ENCODE measurements at places on chromosomes 6 and 20. TPM values are rescaled to one million over a fixed set of nuclear protein-coding genes. Genes with fewer than 3 reads are reported as not detected.

DNA sequence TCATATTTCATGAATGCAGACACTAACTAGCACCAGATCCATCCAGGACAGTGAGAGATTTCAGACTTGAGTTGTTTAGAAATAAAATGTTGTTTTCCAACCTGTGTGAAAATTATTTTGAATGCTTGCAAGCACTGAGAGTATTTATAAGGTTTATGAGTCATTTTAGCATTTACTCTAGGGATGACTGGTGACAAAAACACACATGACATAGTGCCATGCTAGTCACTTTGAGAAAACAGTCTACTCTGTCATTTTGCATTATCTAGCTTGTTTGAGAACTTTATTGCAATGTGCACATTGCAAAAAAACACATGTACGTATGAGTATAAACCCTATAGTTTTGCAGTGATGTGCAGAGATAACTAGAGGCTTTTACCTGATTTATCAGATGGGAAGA is 456.6 kb downstream of the LMBRD1 start:
- DNase-seq: no peak

DNA sequence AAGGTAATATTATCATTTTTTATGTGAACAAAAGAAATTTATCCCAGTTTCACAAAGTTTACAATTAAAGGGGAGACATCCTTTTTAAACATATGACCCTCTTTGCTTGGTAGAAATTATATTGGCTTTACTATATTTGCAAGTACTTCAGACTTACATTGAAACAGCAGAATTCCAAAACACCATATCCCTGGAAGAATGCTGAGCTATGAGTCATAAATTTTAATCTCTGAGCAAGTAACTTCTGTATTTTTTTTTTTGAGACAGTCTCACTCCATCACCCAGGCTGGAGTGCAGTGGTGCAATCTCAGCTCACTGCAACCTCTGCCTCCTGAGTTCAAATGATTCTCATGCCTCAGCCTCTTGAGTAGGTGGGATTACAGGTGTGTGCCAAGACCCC is 240.4 kb downstream of the TBC1D32 start:
- no peak for DNase-seq

GRCh38 chr6:107727096-107727757 is 96.9 kb downstream of the SCML4 start:
- no peak for DNase-seq

GRCh38 chr6:41618598-41618997 is 19.7 kb upstream of the MDFI start:
- no peak for DNase-seq

GRCh38 chr6:72825315-72825911 is 203.5 kb downstream of the KCNQ5 start:
- no peak for DNase-seq

DNA sequence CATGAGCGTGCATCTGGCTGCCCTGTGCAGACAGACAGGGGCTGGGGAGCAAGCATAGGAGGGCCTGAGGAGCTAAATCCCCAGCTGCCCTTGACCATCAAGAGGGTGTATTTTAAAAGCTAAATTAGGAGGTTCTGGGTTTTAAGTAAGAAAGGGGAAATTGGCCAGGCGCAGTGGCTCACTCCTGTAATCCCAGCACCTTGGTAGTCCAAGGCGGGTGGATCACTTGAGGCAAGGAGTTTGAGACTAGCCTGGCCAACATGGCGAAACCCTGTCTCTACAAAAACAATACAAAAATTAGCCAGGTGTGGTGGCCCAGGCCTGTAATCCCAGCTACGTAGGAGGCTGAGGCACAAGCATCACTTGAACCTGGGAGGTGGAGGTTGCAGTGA is 27.8 kb downstream of the SERPINB6 start:
- no peak for DNase-seq

DNA sequence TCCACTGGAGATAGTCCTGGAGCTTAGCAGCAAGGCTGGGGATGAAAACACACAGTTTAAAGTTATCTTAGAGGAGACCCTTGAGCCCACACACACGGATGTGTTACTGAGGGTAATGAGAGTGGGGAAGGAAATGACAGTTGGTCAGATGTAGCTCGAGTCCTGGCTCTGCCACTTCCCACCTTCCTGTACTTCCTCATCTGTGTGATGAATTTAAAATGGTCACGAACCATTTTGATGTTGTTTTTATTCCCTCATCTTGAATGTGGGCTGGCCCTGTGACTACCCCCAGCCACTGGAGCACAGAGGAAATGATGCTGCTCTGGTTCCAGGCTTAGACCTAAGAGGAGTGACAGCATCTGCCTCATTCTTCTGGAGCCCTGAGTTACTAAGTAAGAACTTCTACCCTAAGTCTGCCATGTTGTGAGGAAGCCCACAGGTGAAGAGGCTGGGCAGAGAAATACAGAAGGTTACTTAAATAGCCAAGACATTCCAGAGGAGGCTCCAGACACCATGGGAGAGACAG is 141.2 kb downstream of the NRN1 start:
- no peak for DNase-seq

- DNase-seq: no peak
Observed at GRCh38 chr6:128663238-128663637, 142.8 kb upstream of the PTPRK start.

DNA sequence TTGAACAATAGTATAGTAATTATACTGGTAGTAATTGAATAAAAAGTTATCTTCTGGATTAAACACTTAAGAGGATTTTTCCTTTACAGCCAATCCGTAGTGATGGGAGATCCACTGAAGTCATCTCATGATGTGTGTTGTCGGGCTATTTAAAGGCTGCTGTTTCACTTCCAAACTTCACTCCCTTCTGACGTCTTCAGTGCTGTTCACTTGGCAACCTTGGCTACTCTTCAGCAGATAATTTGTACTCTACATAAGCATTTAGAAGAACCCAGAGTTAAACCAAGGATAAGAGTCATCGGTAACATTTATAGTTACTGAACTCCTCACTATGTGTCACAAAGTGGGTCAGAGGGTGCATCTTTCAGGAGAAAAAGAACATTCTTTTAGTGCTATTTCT is 179.1 kb upstream of the EYA4 start:
- no peak for DNase-seq

DNA sequence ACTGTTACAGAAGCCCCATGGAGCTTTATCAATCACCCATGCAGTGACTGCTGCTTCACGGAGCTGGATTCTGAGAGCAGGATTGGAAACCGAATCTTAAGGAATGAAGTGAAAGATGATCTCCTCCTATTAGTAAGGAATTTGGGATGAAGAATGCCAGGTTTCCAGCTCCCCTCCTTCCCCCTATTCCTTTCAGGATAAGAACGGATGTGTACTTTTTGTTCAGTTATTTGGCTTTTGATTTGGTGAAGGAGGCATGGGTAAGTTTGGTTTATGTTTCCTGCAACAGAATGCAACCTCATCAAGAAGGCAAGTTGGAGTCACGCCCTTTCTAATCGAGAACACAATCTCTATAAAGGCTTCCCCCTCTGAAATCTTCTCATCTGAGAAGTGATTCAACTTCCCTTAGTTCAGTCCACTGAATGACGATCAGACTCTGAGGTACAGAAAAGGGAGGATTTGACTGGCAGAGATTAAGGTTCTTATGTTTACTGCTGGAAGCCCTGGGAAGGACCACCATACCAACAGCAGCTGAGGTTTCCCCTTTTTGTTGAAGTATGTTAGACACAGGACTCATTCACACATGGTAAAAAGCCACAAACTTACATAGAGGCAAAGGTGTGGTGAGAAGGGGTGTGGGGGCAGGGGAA is 5.5 kb downstream of the ELMO2 start:
- DNase-seq: no peak

GRCh38 chr20:44495802-44496481 is 20.3 kb downstream of the TTPAL start:
- DNase-seq: no peak

DNA sequence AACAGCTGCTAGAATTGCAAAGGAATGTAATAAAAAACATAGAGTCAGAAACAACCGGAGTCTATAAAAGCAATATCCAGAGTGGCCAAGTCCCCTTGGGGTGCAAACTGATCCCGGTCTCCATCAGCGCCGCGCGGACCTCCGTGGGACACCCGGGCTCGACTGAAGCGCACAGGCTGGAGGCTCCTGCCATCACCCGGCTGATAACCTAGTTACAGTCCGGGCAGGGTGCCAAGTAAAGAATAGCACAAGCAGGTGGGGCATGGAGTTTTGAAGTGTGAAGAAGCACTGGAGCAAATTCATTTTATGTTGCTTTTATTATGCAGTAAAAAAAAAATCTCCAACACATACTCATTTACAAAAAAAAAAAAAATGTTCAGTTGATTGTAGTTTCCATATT is 205.1 kb upstream of the GMDS start:
- DNase-seq: no peak

DNA sequence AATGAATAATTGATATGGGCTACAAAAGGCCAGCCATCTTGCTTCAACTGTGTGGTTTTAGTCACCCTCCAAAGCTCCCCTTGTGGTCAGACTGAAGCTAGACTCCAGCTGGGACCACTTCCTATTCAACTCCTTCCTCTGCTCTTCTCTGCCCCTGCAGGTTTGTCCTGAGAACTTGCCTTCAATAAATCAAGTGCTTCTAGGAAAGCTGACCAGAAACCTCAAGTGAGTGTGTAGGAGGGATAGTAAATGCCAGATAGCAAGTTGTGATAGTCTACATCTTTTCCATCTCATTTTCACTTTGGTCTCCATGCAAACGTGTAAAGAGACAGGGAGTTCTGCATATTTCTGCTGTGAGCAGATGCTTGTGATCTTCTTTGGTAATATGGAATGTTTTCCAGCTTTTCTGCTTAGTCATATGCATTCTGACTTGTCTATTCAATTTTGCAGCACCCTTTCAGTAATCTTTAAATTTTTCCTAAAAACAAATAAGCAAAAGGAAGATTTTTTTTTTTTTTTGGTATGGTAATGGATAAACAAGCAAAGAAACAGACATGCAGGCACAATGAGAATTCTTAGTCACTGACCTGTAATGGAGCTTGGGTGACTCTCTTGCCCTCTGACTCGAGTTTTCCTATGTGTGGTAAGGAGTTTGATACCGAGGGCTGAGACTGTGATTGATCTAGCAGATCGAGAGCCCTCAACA is 201.3 kb upstream of the BTBD3 start:
- no peak for DNase-seq

DNA sequence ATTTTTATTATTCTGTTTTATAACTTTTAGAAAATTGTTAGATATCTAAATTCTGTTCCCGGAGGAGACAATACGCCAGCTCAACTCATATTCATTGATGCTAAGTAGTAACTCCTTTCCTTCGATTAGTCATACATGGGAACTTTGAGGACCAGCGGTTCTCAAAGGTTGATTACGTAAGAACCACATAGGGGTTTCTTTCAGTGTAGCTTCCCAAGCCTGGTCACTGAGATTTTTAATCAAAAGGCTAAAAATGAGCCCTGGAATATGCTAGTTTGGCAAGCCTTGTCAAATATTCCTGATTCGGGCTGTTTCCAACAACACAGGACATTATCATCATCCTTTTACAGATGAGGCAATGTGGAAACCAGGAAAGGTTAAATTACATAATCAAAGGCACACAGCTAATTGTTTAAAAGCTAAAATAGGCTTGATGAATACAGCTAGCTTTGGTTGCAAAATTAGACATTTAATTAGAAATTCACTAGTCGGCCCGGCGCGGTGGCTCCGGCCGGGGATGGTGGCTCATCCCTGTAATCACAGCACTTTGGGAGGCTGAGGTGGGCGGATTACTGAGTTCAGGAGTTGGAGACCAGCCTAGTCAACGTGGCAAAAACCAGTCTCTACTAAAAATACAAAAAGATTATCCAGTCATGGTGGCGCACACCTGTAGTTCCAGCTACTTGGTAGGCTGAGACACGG is 14.6 kb upstream of the MEI4 start:
- DNase-seq: no peak

DNA sequence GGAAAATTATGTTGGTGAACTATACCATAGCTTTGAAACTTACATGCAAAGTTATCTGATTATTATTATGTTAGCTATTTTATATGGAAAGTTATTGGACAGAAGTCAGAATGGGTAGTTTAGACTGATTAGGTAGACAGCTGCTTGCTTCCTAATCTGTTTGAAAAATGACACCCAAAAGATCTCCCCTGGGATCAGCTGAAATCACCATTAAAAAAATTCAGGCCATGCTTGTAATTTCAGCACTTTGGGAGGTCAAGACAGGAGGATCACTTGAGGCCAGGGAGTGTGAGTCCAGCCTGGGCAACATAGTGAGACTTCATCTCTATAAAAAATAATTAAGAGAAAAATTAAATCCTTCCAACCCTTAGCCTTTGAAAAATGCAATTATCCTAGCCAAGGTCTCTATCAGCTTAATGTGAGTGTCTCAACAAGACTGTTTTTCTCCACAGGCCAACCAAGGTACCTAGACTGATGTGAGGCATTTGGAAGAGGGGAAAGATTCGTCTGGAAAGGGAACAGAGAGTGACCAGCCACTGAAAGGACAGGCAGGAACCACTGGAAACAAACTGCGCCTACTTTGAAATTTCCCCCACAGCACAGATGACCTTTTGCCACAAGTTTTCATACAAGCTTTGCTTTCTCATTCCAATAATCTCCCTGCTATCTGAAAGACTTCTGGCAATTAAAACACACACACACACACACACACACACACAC is 232.3 kb downstream of the GMPR start:
- DNase-seq: no peak

- no peak for DNase-seq
Observed at GRCh38 chr20:59291740-59292383, 8.5 kb upstream of the EDN3 start.

DNA sequence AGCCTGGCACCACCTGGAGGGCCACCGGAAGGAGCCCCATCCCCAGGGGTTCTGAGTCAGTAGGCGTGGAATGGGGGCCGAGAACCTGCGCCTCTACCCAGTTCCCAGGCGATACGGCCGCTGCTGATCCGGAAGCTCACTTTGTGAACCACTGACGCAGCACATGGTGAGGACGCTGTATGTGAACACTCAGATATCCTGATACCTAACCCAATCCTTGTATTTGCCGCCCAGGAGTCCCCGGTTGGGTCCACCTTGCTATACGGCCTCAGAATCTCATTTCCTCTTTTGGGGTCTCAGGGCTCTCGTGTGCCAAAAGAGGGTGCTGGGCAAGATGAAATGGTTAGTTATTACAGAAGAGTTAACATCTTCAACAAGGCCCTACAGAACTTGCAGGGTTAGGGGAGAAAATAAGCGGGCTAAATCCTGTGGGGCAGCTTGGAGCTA is 604 bp upstream of the RAB5IF start:
- peak; percentile 59 for DNase-seq

DNA sequence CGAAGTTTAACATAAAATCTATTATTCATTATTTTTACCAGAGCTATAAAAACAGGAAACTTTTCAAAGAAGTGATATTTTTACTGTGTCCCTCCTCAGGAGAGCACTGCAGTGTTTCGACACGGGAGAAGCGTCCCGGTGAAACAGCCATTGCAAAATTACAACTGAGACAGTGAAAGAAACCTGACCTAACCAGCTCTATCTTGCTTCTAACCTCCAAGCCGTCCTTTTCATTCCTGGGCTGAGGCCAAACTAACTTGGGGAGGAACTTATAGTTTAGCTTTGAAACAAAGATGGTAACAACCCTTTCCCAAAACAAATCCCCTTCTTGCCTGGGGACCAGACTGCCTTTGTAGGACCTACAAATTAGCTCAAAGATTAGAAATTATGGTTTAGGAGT is 79.2 kb downstream of the WDR27 start:
- no peak for DNase-seq

GRCh38 chr6:15403094-15403755 is 157.4 kb downstream of the JARID2 start:
- DNase-seq: no peak

The HLA-DQA1 gene
- total RNA-seq: 27.0 TPM

The SLC22A16 gene
- 0.55 TPM for total RNA-seq

The PTCRA gene
- total RNA-seq: not detected

The SULF2 gene
- 85.8 TPM for total RNA-seq

The DEFB132 gene
- total RNA-seq: not detected

The LRRN4 gene
- 0.36 TPM for total RNA-seq

The SLC22A2 gene
- not detected for total RNA-seq

The PPP1R11 gene
- 43.8 TPM for total RNA-seq

Measured in aorta (tissue), 5 donors.